ENCODE measurements at places on chromosomes 16 and 17.

- DNase-seq, result no peak
These were observed at the start of gene TNS4 for GRCh38 chr17:40501499-40501911. Gene TNS4 (minus strand): TSS chr17:40501623. CDS start chr17:40496425, 5,198 bp downstream.

GRCh38 chr16:65336160-65336559 is 214.3 kb upstream of the CDH11 start:
- no peak for DNase-seq

GRCh38 chr17:19332371-19333131 is 30.0 kb downstream of the B9D1 start:
- no peak for DNase-seq

- DNase-seq, result no peak
These were observed 19.5 kb upstream of the RAP1GAP2 start for GRCh38 chr17:2776589-2777241.

GRCh38 chr17:57302690-57303465 is 46.6 kb downstream of the MSI2 start:
- DNase-seq, result no peak

DNA sequence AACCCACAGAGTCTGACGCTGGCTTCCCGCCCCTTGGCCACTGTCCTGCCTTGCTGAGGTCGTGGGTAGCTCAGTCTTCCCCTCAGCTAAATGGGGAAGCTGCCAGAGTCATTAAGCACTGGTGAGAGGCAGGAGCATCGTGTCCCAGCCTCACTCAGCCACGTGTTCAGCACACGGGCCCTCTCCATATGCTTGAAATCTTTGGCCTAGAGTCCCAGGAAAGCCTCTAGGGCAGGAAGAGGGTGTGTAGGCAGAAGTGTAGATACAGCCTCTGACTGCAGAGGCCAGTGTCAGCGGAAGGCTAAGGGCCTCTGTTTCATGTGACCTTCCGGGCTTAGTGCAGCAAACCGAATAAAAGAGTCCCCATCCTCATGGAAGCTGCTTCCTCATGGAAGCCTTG is 4.1 kb downstream of the DHODH start:
- no peak for DNase-seq

All from cortex of kidney (tissue), 1 donor.